ENCODE measurements at places on chromosomes 12 and 14. TPM values are rescaled to one million over a fixed set of nuclear protein-coding genes. Genes with fewer than 3 reads are reported as not detected.

- H3K27me3 ChIP-seq = no peaks in the 10 kb centered on the region
- H3K4me3 ChIP-seq = peak overlapping the region; percentile 93
- peaks cover 11% of the 10 kb centered on the region for H3K36me3 ChIP-seq
- H3K27ac ChIP-seq = peak overlapping the region; percentile 95
- H3K4me1 ChIP-seq = peaks cover 91% of the 10 kb centered on the region
These were observed 99.8 kb downstream of the BTG1 start for GRCh38 chr12:92045852-92046251.

- no peaks in the 10 kb centered on the region for H3K27me3 ChIP-seq
- H3K4me3 ChIP-seq = no peak overlapping the region
- H3K36me3 ChIP-seq = no peaks in the 10 kb centered on the region
- no peak overlapping the region for H3K27ac ChIP-seq
These were observed 431.6 kb downstream of the PDZRN4 start for GRCh38 chr12:41619705-41620104.

DNA sequence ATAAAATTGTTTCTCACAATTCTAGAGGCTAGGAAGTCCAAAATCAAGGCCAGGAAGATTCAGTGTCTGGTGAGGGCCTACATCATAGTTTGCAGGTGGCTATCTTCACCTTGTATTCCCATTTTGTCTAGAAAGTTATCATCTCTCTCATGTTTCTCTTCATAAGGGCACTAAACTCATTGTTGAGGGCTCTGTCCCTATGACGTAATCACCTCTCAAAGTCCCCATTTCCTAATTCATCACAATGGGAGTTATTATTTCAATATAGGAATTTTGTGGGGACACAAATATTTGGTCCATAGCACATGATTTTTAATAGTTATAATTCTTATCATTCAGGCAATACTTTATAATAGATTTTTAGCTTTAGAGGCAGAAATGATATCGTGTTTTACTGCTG lies 1509.2 kb upstream of the SEL1L start:
- H3K36me3 ChIP-seq = peaks cover 2% of the 10 kb centered on the region
- H3K4me1 ChIP-seq = no peaks in the 10 kb centered on the region
- H3K27me3 ChIP-seq = no peaks in the 10 kb centered on the region
- no peak overlapping the region for H3K27ac ChIP-seq
- H3K4me3 ChIP-seq = no peak overlapping the region
- DNase-seq = no peak

DNA sequence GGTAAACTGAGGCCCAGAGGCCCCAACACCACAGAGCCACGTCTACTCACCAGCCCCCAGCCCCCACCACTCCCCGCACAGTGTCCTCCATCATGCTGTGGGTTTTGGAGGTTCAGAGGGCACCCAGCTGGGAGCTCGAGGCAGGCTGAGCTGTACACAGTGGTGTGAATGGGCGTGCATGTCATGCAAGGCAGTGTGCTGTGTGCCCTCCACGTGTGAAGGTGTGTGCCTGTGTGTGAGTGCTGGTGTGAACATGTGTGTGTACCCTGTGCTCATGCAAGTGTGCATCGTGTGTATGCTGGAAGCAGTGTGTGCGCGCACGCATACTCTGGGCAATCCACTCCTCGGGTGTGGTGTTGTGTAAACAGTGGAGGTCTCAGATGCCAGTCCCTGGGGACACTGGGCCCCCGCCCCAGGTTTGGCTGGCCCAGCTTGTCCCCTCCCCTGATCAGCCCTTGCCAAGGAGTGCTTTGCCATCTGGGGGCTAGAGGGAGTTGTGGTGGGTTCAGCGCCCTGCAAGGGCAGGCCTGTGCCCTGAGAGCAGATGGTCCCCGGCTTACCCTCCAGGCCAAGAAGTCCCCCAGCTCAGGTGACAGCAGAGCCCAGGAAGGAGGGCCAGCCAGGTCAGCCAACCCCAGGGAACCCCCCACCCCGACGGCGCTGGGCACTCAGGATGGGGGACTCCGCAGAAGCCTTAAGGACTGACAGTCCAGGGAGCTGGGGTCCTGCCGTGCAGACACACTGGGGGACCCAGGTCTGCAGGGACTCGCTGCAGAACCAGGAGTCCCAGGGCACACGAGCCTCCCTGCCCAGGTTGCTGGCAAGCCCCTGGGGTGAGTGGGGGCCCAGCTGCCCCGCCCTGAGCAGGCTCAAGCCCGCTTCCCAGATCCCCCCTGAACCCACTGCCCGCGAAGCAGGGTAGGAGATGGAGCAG lies 23.8 kb upstream of the GPR132 start:
- no peaks in the 10 kb centered on the region for H3K36me3 ChIP-seq
- peaks cover 8% of the 10 kb centered on the region for H3K27me3 ChIP-seq
- no peak overlapping the region for H3K27ac ChIP-seq
- H3K4me3 ChIP-seq = no peak overlapping the region

DNA sequence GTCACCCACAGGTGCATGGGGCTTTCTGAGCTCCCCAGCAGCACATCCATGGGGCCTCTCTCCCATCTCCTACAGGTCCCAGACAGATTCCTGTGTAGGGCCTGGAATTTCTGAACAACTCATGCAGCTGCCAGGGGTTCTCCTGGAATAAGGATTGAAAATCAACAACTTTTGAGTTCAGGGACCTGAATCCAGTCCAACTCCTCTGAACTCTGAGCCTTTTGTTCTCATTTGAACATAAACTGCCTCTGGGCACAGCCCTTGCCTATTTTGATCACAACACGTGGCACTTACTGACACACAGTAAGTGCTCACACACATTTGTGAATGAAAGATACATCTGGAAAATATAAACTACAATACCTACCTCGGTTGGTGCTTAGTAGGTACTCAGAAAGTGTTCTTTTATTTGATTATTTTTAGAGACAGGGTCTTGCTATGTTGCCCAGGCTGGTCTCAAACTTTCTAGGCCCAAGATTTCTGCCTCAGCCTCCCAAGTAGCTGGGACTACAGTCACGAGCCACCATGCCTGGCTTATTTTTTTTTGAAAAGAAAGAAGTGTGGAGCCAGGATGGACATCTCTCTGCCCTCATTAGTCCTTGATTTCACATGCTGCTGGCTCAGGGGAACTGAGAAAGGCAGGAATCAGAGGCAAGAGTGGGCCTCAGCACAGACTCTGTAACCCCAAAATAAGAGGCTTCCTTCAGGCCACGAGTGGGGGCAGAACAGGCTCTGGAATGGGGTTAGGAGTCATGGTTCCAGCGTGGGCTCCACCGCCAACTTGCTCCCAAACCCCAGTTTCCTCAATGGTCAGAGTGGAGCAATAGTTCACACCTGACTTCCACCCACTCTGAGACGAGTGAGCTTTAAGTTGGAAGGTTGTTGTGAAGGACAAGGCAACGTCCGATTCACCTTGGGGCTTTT lies 27.0 kb downstream of the SYNE3 start:
- H3K4me1 ChIP-seq = peaks cover 21% of the 10 kb centered on the region
- H3K27me3 ChIP-seq = no peaks in the 10 kb centered on the region
- DNase-seq = no peak
- H3K4me3 ChIP-seq = no peak overlapping the region

The SLC38A4 gene
- total RNA-seq = not detected

- H3K27me3 ChIP-seq = no peaks in the 10 kb centered on the region
- H3K27ac ChIP-seq = no peak overlapping the region
These were observed 3.9 kb upstream of the ABHD4 start for GRCh38 chr14:22594156-22594716.

The CMKLR1 gene
- not detected for total RNA-seq

DNA sequence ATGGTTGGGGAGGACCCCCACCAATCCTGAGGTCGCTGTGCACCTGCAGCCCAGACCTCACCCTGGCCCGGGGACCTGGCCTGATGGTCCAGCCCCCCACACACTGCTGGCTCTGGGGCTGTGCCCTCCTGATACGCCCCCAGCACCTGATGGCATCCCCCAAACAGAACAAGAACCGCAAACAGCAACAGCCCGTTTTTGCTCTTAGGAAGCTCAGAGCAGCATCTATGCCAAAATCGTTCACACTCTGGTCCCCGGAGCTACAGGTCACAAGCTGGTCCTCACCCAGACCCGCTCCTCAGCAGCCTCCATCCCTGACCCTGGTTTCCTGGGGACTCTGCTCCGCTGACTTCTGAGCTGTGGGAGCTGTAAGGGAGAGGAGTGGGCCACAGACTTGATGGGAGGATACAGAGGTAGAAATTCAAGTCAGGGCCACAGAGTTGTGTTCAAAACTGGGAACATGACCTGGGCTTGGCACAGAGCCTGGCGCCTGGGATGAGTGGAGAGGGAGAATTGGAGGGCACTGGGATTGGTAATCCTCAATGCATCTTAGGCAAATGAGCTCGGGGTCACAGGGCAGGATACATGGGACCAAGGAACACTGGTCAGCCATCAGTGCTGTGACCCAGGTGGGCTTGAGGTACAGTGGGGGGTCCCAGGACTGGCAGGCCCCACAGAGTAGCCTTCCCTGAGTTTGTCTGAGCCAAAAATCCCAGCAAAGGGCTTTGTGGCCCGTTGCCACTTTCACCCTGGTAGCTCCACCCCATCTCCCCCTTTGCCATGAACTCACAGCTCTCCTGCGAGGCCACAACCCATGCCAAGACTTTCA lies 170.9 kb upstream of the RTL1 start:
- H3K27ac ChIP-seq = no peak overlapping the region
- peaks cover 6% of the 10 kb centered on the region for H3K4me1 ChIP-seq
- H3K4me3 ChIP-seq = no peak overlapping the region
- DNase-seq = no peak

The CCNK gene
- 86.1 TPM for total RNA-seq

Measured in activated T-cell treated with anti-CD3 and anti-CD28 coated beads, Interleukin-2, amount 50 U/mL, for 72 hours (primary cell).